Activated T-cell treated with anti-CD3 and anti-CD28 coated beads, Interleukin-2, amount 50 U/mL, for 72 hours (primary cell): ENCODE measurements at places on chromosomes 4 and X. TPM values are rescaled to one million over a fixed set of nuclear protein-coding genes. Genes with fewer than 3 reads are reported as not detected.

DNA sequence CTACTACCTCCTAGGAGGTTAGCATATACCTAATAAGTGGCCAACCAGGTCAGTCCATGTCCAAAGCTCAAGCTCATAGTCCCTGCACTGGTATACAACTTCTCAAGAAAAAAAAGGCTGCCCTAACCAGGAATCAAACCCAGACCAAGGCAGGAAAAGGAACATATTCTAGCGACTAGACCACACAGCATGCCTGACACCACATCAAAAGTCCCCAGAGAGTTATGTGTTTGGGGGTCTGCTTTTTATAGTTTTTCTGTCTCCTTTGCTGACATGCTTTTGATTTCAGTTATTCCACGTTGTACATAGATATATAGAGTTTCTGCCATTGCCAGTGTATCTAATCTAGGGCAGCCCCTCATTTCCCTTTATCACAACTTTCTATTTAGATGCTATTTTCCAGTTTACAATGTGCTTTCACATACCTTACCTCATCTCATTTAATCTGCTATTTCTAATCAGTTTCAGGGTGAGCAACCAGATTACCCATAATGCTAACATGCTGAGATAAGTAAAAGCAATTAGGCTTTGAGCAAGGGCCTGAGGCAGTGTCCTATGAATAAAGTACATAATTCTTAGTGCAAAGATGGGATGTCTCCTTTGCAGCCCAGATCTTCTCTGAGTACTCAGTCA lies 17.8 kb downstream of the ARHGEF6 start:
- H3K27ac ChIP-seq, result peak overlapping the region; percentile 84
- H3K4me3 ChIP-seq, result peak overlapping the region; percentile 28
- H3K27me3 ChIP-seq, result no peaks in the 10 kb centered on the region
- H3K36me3 ChIP-seq, result peaks cover 5% of the 10 kb centered on the region
- H3K4me1 ChIP-seq, result peaks cover 50% of the 10 kb centered on the region

GRCh38 chrX:104566681-104567501 lies 892 bp downstream of the IL1RAPL2 start:
- H3K4me1 ChIP-seq, result no peaks in the 10 kb centered on the region
- no peak overlapping the region for H3K4me3 ChIP-seq
- no peak overlapping the region for H3K27ac ChIP-seq
- H3K36me3 ChIP-seq, result no peaks in the 10 kb centered on the region
- DNase-seq, result no peak

DNA sequence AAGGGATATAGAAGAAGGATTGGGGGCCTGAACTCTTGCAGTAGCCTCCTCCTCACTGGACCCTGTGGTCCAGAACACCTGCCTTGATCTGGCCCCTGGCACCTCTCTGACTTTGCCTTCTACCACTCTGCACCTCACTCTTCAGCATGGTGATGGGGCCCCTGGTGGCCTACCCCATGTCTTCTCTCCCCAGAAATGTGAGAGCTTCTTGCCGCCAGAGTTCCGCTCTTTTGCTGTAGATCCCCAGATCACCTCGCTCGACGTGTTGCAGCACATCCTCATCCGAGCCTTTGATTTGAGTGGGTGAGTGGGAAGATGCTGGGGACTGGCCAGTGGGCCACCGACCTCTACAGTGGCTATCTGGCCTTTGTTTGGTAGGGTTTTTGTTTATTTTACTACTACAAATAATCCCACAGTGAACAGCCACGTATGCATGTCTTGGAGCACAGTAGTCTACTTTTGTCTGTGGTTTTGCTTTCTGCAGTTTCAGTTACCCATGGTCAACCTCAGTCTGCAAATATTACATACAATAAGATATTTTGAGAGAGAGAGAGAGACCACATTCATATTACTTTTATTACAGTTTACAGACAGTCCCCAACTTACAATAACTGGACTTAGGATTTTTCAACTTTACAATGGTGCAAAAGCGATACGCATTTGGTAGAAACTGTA lies 1.8 kb downstream of the TBC1D25 start:
- H3K36me3 ChIP-seq, result peaks cover 6% of the 10 kb centered on the region
- H3K27ac ChIP-seq, result peak overlapping the region; percentile 79
- H3K4me1 ChIP-seq, result peaks cover 17% of the 10 kb centered on the region
- no peak for DNase-seq

The NUDT10 gene
- total RNA-seq, result 2.0 TPM
